Naive thymus-derived CD4-positive, alpha-beta T cell (primary cell): ENCODE measurements at places on chromosomes 4 and X. TPM values are rescaled to one million over a fixed set of nuclear protein-coding genes. Genes with fewer than 3 reads are reported as not detected.

BGN gene
- not detected for total RNA-seq

SMS gene
- total RNA-seq = 55.2 and 57.4 TPM in 2 replicates

DNA sequence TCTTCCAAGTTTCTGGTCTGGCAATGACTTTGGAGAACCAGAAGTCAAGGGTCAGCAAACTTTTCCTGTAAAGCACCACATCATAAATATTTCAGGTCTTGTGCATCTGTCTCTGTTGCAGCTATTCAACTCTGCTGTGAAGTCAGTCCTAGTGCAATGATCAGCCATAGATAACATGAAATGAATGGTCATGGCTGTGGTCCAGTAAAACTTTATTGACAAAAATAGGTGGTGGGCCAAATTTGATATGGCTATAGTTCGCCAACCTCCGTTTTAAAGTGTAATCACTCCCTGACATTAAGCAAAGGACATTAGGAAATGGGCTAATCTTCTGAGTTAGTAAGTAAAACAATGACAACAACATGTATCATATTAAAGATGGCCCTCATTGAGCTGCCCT lies 20.8 kb upstream of the SEL1L3 start:
- H3K36me3 ChIP-seq = no peaks in the 10 kb centered on the region
- H3K27me3 ChIP-seq = no peaks in the 10 kb centered on the region
- no peaks in the 10 kb centered on the region for H3K4me1 ChIP-seq

DNA sequence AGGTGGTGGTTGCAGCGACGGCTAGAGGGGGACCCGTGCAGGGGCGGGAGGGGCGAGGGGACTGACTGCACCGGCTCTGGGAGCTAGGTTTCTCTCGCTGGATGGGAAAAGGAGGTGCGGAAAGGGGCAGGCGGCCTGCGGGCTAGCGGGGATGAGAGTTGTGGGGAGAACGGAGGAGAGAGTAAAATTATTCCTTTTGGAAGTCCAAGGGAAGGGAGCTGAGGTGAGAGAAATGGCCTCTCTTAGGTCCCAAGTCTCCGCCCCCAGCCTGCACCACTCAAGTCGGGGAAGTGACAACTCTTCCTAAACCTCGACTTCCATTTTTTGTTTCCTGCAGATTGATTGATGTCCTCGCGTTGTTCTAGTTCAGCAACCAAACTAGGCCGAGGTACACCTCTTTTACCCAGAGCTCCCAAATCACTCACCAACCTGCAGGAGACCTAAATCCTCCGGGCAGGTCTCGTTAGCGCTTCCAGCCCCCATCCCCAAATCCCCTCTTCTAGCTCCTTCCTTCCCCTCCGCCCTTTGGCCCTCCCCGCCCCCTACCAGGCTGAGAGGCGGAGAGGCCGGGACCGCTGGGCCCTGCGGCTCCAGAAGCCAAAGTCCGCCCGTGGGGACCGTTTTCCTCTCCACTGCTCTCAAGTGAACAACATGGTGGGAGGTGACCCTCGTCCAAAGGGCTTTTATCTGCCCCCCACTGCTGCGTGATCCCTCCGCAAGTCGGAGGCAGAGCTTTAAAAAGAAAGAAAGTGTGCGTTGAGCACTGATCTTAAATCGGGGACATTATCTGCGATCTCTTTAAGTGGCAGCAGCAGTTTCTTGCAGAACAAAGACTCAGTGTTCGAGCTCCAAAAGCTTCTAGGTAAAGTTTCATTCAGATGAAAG lies 7.3 kb downstream of the PITX2 start:
- H3K27me3 ChIP-seq = peaks cover 46% of the 10 kb centered on the region
- H3K4me1 ChIP-seq = no peaks in the 10 kb centered on the region
- H3K36me3 ChIP-seq = no peaks in the 10 kb centered on the region
- H3K4me3 ChIP-seq = no peak overlapping the region
- no peak overlapping the region for H3K27ac ChIP-seq

DNA sequence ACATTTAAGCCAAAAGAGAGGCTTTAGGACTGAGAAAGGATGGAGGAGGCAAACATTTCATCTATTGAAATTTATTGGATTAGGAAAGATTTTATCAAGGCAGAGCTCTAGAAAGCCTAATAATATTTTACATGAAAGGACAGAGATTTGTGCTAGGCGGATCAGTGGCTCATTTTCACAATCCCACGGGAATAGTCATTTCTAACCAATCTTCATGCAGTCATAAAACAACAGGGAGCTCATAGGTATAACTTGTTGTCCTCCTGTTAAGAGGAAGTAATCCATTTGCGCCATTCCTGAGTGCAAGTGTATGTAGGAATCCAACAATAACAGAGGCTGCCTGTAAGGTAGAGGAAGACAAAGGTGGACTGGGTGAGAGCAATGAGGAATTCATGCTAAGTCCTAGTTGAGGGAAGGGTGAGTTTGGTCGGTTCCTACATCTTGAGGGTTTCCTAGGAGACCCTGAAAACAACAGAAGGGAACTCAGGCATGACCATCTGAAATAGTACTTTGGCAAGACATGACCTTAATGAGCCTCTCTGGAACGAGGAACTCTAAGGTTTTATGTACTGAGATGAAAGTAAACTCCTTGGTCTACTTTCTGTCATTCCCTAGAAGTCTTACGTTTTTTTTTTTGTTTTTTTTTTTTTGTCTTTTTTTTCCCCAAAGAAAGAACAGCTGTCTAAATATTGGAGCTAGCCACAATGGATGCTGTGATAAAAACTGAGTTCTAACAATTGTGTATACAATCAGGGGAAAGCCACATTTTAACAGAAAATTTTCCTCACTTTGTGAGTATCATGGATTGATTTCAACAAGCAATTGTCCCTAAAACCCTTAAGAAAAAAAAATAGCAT lies 89.7 kb downstream of the GEMIN8 start:
- no peaks in the 10 kb centered on the region for H3K4me1 ChIP-seq
- H3K27me3 ChIP-seq = no peaks in the 10 kb centered on the region
- DNase-seq = no peak
- no peaks in the 10 kb centered on the region for H3K36me3 ChIP-seq
- H3K4me3 ChIP-seq = no peak overlapping the region

DNA sequence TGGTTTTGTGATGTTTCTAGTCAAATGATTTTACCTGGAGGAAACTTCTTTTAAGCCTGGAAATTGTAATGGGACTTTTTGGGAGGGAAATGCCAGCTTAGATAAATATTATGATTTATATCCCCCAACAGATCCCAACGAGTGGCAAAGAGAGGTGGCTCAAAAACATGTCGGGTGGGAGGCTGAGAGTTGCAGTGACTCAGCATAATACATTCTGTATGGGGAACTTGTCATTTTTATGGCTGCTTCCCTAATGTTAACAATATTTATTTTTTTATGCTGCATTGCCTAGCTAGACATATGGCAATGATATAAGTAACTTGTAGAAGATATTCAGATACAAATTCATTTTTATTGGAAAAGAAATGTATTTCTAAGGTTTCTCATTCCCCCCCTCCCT lies 219.0 kb downstream of the ARHGAP10 start:
- no peaks in the 10 kb centered on the region for H3K27me3 ChIP-seq
- no peaks in the 10 kb centered on the region for H3K36me3 ChIP-seq
- no peak for DNase-seq
- no peak overlapping the region for H3K4me3 ChIP-seq
- no peak overlapping the region for H3K27ac ChIP-seq

GRCh38 chrX:56025872-56026571 lies 206.1 kb upstream of the KLF8 start:
- H3K4me3 ChIP-seq = no peak overlapping the region
- H3K36me3 ChIP-seq = no peaks in the 10 kb centered on the region
- no peak overlapping the region for H3K27ac ChIP-seq
- H3K4me1 ChIP-seq = no peaks in the 10 kb centered on the region
- H3K27me3 ChIP-seq = no peaks in the 10 kb centered on the region
- DNase-seq = no peak

GRCh38 chrX:149248073-149248625 lies 257.0 kb downstream of the IDS start:
- H3K4me3 ChIP-seq = no peak overlapping the region
- no peaks in the 10 kb centered on the region for H3K36me3 ChIP-seq
- no peak for DNase-seq
- no peaks in the 10 kb centered on the region for H3K27me3 ChIP-seq
